ENCODE measurements at places on chromosomes 6 and 20. TPM values are rescaled to one million over a fixed set of nuclear protein-coding genes. Genes with fewer than 3 reads are reported as not detected.

GRCh38 chr6:94130478-94130877 is 711.1 kb upstream of the EPHA7 start:
- no peak for DNase-seq

Gene DLL1
- 2.7 TPM for total RNA-seq

DNA sequence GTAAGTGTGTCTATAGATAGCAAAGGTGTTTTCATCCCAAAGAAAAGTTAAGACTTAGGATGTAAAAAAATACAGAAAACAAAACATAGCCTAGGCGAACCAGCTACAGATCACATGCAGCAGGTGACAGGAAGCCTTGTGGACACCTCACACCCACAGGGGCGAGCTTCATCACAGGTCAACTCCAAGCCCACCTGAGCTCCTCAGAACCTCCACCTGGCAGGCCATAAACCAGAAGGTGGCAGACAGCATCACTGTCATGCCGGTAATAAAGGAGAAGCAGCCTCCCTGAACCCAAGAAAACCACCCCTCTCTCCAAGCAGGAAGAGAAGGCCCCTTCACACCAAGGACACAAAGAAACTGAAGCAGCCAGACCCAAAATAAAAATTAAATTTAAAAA is 1.0 kb downstream of the RALGAPA2 start:
- no peak for DNase-seq

DNA sequence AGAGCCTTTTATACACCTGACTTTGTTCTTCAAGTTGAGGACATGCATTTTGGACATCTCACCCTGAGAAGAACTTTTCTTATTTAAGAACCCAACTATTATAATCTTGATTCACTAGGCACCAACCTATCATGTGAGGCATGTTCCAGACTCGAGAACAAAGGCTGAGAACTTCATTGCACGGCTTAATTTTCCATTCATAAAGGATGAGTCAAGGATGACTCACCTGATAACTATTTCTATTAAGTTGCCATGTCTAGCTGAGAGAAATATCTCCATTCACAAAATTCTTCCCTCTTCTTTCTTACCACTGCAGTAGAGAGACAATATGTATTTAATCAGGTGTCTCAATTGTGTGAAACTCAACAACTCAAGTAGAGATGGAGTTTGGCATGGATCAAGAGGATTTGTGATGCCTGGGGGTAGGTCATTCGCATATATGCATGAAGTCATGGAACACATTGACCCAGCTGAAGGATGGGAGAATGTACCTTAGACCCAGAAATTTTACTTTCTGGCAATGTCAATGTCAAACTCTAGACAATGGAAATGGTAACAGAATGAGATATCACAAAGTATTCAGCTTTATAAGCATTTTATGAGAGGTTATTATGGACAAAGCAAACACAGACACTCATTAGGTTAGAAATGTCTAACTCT is 208.7 kb upstream of the PRND start:
- peak; percentile 99 for DNase-seq

Gene NCOA3
- 47.9 TPM for total RNA-seq

Gene WFDC9
- not detected for total RNA-seq

DNA sequence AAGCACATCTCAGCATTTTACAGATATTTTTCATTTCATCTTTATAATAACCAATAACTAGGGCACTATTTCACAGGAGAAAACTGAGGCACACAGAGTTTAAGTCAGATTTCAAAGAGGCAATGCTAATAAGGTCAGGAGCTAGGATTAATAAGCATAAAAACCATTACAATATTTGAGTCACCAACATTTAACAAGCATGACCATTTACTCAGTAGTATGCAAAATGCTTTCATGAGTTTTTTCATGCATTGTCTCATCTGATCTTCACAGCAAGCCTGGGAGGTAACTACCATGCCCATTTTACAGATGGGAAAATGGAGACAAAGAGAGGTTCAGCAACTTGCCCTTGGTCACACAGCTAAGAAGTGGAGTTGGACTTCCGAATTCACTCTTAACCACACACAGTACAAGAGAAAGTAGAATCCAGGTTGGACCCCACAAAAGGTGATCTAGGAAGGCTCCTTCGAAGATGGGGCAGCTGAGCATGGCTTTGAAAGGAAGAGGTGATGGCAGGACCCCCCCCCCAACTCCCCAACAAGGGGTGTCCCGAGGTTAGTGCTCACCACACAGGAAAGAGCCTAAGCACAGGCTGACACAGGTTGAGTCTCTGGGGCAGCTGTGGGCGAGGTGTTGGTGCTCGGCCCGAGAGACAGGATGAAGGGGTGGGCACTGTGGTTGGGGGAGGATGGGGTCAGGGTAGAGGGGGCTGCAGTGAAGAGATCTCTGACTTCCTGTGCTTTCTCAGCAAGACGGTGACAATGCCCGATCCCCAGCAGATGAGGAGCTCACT is 108.8 kb downstream of the PREX1 start:
- no peak for DNase-seq

DNA sequence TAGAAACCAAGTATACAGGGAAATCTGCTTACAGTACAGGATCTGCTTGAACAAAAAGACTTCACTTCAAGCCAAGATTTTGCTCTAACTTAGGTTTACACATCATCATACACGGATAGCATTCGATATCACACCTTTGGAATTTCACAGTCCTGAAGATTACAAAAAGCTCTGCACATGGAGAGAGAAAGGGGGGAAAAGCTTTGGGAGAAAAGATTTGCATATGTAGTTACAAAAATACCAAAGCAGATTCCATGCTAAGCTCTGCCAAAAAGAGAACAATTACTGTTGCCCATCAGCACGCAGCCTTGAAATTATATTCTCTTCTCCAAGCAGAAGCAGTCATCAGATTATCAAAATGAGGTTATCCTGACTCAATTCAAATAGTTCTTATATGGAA is 62.0 kb downstream of the HIVEP2 start:
- no peak for DNase-seq

Gene HLA-DRA
- total RNA-seq, result 21.4 TPM

Gene SPO11
- total RNA-seq, result not detected

GRCh38 chr20:4999788-5000187 is 1.5 kb downstream of the SLC23A2 start:
- no peak for DNase-seq

DNA sequence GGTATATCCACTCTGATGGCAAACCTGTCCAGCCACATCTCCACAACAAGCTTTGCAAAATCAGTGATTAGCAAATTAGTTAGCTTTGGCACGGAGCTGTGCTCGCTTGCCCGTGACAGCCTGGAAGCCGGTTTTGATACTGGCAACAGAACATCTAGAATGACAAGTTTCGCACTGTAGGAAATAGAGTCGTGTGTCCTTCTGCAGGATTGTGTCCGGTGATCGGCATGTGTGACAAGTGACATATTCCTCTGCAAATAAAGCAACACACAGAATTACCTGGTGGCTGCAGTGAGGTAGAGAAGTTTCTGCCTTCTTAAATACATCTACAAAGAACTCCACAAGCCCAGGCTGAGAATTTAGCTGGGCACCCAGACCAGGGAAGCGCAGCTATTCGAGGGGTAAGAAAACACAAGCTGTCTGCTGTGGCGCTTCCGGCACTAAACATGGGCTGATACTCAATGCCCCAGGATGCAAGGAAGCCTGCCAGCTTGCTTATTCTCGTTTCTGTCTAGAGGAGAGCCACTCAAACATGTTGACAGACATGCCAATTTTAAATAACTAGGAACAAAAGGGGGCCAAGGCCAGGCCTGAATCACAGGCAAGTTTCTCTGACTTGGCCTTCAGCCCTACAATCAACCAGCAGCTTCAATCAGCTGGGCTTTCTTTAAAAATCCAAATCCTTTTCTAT is 22.2 kb downstream of the EIF2S2 start:
- no peak for DNase-seq

Gene CDH4
- 0.29 TPM for total RNA-seq

Gene BPI
- 0.29 TPM for total RNA-seq

GRCh38 chr6:71383476-71383875 is 94.9 kb downstream of the OGFRL1 start:
- peak; percentile 16 for DNase-seq

Gene TAP2
- total RNA-seq, result 18.3 TPM

GRCh38 chr20:41223112-41223511 is 85.8 kb downstream of the PLCG1 start:
- DNase-seq, result no peak

DNA sequence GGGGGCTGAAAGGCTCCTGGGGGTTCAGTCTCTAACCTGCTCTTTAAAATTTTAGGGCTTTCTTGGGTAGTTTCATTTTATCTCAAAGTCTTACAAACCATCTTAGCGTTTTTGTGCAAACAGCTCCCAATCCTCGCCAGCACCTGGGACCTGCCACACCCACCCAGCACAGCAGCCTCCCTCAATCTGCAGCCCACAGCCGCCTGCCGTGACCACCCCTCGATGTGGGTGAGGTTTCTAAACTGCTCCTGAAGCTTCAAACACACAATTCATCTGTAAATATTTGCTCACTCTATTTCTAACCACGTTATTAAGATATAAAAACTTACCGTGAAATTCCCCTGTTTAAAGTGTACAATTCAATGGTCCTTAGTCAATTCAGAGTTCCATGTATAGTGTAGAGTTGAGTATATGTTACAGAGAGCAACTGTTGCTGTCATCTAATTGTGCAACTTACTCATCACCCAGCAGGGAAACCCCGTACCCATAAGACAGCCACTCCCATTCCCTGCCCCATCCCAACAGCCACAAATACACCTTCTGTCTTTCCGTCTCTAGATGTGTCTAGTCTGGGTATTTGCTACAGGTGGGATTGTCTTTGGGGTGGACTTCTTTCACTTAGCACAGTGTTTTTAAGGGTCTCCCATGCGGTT is 381.0 kb downstream of the TAF4 start:
- no peak for DNase-seq

GRCh38 chr20:9145142-9145541 is 76.3 kb downstream of the PLCB4 start:
- DNase-seq, result no peak

Gene PCED1A
- total RNA-seq, result 31.5 TPM

DNA sequence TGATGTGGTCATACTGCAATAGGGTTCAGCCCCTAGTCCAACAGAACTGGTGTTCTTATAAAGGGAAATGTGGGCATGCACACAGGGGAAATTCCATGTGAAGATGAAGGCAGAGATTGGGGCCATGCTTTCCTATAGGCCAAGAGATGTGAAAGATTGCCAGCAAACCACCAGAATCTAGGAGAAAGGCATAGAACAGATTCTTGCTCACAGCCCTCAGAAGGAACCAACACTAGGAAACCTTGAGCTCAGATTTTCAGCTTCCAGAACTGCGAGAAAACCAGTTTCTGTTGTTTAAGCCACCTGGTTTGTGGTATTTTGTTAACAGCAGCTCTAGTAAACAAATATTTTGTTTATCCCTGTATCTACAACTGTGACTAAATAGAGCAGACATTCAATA is 197.6 kb upstream of the CITED2 start:
- no peak for DNase-seq

- DNase-seq, result no peak
These were observed 38.3 kb upstream of the SYNJ2 start for GRCh38 chr6:157943249-157943963.

Gene WASF1
- total RNA-seq, result 10.1 TPM

GRCh38 chr6:71855406-71855805 is 30.9 kb upstream of the RIMS1 start:
- DNase-seq, result no peak
